Kidney epithelial cell (primary cell): ENCODE measurements at places on chromosomes 11 and 22.

- DNase-seq, result no peak
These were observed 49.0 kb downstream of the PRR5L start for GRCh38 chr11:36345084-36345511.

DNA sequence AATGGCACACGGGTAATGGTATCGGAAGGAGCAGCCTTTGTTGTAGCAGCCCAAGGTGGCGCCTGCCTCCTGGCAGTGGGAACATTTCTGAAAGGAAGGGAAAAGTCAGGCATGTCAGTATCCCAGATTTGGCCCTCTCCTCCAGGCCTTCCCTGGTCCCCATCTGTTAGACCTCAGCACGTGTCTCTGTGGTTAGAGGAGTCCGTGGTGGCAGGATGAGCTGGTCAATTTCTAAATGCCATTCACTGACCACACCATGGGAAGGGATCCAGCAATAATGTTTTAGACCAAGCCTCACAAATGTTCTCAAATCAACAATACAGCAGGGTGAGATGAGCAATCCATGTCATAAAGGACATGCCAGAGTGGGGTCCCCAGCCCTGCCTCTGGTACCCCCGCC, 49.0 kb upstream of the CYP2D6 start:
- peak; percentile 29 for DNase-seq

DNA sequence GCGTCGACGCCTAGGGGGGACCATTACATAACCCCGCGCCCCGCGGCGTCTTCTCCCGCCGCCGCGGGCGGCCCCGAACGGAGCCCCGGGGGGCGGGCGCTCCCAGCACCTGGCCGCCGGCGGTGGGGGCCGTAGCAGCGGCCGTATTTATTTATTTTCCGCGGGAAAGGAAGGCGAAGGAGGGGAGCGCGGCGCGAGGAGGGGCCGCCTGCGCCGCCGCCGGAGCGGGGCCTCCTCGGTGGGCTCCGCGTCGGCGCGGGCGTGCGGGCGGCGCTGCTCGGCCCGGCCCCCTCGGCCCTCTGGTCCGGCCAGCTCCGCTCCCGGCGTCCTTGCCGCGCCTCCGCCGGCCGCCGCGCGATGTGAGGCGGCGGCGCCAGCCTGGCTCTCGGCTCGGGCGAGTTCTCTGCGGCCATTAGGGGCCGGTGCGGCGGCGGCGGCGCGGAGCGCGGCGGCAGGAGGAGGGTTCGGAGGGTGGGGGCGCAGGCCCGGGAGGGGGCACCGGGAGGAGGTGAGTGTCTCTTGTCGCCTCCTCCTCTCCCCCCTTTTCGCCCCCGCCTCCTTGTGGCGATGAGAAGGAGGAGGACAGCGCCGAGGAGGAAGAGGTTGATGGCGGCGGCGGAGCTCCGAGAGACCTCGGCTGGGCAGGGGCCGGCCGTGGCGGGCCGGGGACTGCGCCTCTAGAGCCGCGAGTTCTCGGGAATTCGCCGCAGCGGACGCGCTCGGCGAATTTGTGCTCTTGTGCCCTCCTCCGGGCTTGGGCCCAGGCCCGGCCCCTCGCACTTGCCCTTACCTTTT, at the start of gene EP300:
Gene EP300 (plus strand): TSS at position 570 of the 795 bp plus-strand sequence. CDS start 413 bp downstream, outside the sequence.
- peak; percentile 14 for DNase-seq

DNA sequence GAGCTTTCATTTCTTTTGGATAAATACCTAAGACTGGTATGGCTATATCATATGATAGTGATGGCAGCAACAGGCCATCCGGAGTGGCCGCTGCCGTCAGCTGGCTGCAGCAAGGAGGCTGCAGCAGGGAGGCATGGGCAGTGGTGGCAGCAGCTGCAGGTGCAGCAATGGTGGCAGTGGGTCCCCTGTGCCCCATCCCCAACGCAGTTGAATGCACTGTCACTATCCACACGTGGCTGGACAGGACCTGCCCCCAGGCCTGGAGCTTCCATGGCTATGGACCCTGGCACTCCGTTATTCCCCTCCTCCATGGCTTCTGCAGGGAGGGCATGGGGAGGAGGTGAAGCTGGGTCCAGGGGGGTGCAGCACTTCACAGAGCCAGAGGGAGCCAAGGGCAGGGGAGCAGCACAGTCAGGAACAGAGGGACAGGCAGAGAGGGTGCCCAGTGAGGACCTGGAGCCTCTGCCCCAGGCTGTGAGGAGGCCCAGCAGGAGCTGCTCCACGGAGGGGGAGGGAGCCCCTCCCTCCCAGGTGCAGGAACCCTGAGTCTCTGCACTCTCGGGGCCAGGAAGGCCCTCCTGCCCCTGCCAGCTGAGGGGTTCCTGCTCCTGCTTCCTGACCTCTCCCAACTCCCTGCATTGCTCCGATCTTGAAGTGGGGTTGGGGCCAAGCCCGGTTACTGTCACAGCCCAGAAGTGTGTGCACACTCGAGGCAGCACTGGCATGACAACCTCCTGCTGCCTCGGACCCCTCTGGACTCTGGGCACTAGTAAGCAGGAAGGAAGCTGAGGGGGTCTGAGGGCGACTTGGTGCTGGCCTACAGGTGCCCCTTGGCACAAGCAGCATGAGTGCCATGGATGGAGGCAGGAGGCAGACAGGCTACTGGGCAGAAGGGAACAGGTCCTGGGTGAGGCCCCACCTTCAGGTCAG, 466.3 kb downstream of the GUCY1A2 start:
- no peak for DNase-seq

DNA sequence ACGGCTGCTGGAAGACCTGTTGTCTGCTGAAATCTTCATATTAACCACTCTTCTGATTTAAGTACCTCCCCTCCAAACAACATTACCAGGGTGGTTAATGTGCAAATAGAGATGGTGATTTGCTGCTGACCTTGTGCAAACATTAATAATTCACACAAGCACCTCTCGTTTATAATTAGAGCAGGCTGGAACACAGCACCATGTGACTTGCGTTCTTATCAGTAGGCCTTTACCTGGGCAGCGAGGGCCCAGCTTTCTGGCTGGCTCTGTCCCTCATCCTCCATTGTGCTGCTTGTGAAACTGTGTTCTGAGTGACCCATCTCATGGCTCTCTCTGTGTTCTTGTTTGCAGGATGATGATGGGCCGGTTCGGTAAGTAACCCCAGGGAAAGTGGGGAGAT, 41.0 kb upstream of the PARVG start:
- no peak for DNase-seq

DNA sequence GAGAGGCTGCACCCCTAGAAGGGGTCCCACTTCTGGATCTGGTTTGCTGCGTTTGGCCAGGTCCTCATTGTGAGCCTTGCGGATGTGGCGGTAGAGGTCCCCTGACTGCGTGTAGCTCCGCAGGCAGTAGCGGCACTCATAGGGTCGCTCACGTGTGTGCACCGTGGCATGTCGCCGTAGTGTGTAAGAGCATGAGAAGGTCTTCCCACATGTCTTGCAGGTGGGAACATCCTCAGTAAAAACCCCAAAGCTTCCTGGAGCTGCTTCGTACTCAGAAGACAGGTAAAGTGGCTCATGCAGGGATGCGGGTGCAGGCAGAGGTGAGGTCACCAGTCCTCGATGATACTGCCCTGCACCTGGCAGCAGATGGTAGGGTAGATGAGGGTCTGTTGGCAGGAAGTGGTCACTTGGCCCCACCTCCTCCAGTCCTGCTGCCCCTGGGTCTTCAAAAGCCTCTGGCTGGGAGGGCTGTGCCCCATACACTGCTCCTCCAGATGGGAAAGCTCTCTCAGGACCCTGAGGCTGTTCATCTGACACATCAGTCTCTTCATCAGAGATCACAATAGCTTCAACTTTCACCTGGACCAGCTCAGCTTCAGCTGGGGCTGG, 1.7 kb downstream of the ZBTB3 start:
- no peak for DNase-seq

GRCh38 chr22:33105501-33105911, 47.3 kb upstream of the SYN3 start:
- DNase-seq, result peak; percentile 42

DNA sequence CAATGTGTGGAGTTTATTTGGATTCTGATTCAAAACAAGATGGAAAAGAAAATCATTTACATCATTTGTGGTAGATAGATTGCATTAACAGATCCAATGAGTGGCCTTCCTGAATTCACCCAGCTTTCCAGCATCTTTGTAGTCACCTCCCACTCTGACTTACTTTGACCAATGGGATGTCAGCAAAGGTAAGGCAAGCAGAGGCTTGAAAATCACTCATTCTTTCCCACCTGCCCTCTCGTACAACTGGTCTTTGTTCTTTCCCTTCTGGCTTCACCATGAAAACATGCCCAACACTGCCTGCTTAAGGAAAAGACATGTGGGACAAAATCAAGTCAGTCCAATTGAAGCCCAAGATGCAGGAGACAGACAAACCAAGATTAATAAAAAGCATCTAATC, 202.1 kb downstream of the TTC28 start:
- DNase-seq, result no peak

- no peak for DNase-seq
These were observed 17.2 kb downstream of the ARHGEF17 start for GRCh38 chr11:73325036-73325981.

DNA sequence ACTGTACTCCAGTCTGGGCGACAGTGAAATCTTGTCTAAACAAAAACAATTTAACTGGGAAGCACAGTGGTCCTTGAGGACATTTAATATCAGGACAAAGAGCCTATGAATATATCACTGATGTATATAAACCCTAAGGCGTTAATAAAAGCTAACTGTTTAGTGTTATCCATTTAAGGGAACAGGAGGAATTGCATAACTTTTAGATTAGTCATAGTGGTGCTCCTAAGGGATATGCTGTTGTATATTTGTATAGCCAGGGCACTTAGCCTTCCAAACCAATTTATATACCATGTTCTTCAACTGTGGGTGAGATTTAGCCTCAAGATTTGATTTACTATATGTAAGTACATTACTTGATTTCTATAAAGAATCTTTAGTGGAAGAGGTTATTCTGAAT, 3.0 kb upstream of the CHEK1 start:
- no peak for DNase-seq
